Glomerular endothelial cell (primary cell): ENCODE measurements at places on chromosomes 4 and X. TPM values are rescaled to one million over a fixed set of nuclear protein-coding genes. Genes with fewer than 3 reads are reported as not detected.

Gene SMIM43
- total RNA-seq: 0.18 TPM in 1 of 2 replicates, not detected in the other

Gene ZNF275
- 7.4 and 8.8 TPM in 2 replicates for total RNA-seq

Gene FAM114A1
- total RNA-seq: 122 and 174 TPM in 2 replicates

Gene PRRG3
- 0.99 TPM in 1 of 2 replicates, not detected in the other for total RNA-seq

Gene ZNF630
- 2.0 TPM in 2 replicates for total RNA-seq

- DNase-seq: no peak
Measured at GRCh38 chrX:132631579-132632232, 142.9 kb upstream of the MBNL3 start.

GRCh38 chr4:6694177-6694901 is 661 bp downstream of the S100P start:
- DNase-seq: no peak

- DNase-seq: no peak
Measured at GRCh38 chr4:4388836-4389575, 2.1 kb downstream of the NSG1 start.

DNA sequence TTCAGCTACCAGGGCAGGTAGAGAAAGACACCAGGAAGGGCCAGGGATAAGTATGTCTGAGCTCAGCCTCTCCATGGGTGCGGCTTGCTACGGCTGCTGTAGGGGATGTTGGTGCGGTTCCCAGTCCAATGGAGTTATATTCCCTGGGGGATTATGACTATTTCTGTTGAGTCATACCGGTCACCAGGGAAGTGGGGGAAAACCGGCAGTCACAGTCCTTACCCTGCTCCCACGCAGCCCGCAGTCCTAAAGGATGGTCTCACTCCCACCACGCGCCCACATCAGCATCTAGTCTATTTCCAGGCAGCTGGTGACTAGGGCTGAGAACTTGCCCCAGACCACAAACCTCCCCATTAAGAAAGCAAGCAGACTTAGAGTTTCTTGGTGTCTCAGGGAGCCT is 191.6 kb downstream of the VEGFC start:
- DNase-seq: no peak

- DNase-seq: no peak
Measured at GRCh38 chr4:86895692-86896488, 3.7 kb upstream of the C4orf36 start.

GRCh38 chr4:41537292-41537890 is 566 bp upstream of the LIMCH1 start:
- no peak for DNase-seq
